ENCODE measurements at places on chromosomes 7 and 10. TPM values are rescaled to one million over a fixed set of nuclear protein-coding genes. Genes with fewer than 3 reads are reported as not detected.

The ERVW-1 gene
- not detected for polyA plus RNA-seq

The AGR2 gene
- 15.1 TPM for polyA plus RNA-seq

- no peak overlapping the region for H3K4me3 ChIP-seq
- H3K36me3 ChIP-seq, result no peaks in the 10 kb centered on the region
- no peak overlapping the region for H3K27ac ChIP-seq
- peaks cover 17% of the 10 kb centered on the region for H3K4me1 ChIP-seq
Measured at GRCh38 chr7:1024876-1025742, 19.2 kb upstream of the GPR146 start.

GRCh38 chr10:89798092-89798491, 96.7 kb downstream of the KIF20B start:
- no peak overlapping the region for H3K4me3 ChIP-seq
- no peaks in the 10 kb centered on the region for H3K27me3 ChIP-seq
- no peak overlapping the region for H3K27ac ChIP-seq
- H3K36me3 ChIP-seq, result no peaks in the 10 kb centered on the region
- peaks cover 3% of the 10 kb centered on the region for H3K4me1 ChIP-seq

GRCh38 chr10:133090654-133091053, 2.9 kb downstream of the ADGRA1 start:
- peaks cover 8% of the 10 kb centered on the region for H3K27me3 ChIP-seq
- no peak overlapping the region for H3K27ac ChIP-seq
- no peaks in the 10 kb centered on the region for H3K4me1 ChIP-seq
- DNase-seq, result no peak

Data from kidney (tissue), 22 donors.